Renal pelvis (tissue), 12 donors: ENCODE measurements at places on chromosomes 3 and 15. TPM values are rescaled to one million over a fixed set of nuclear protein-coding genes. Genes with fewer than 3 reads are reported as not detected.

DNA sequence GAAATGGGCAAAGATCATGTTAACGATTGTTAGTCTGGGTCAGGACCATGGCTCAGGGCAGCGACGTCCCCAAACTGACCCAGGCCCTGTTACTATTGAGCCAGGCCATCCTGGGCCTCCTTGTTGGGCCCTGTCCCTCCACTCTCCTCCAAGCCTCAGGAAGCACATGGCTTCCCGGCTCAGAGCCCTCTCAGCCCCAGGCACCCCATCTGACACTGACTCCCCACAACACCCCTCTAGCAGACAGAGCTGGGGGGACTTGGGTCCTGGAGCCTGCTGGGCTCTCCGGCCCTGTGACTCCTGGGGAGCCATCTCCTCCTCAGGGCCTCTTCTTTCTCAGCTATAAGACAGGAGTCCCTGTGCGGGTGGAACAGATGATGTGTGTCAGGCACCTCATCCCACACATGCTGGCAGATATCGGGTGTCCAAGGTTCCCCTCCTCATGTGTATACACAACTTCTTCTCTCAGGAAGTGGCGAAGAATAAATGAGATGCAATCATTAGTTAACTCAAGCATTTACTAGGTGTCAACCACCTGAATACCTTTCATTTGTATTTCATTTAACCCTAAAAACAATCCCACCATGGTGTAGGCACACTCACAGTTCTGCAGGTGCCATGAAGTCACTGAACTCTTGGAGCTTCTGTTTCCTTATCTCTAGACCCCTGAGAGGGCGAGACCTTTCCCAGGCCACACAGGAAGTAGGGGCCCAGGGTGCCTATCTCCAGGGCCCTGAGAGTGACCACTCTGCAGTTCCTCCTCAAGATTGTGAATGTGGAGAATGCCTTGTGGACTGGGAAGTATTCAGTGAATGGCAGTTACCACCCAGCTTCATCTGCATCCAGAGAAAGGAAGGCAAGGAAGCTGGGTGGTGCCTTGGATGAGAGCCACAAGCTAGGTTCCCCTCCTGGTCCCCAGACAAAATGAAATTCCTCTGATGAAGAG, 282.5 kb upstream of the TLE3 start:
- DNase-seq = no peak

GRCh38 chr15:96331945-96332636, 1.6 kb downstream of the NR2F2 start:
- peak; percentile 15 for DNase-seq

- DNase-seq = no peak
Observed at GRCh38 chr3:52891164-52891563, 6.2 kb downstream of the STIMATE start.

KNL1 gene
- 16.5 TPM for polyA plus RNA-seq

GRCh38 chr15:50190166-50190570, 8.2 kb downstream of the SLC27A2 start:
- no peak for DNase-seq

CHDH gene
- polyA plus RNA-seq = 10.6 TPM

DNA sequence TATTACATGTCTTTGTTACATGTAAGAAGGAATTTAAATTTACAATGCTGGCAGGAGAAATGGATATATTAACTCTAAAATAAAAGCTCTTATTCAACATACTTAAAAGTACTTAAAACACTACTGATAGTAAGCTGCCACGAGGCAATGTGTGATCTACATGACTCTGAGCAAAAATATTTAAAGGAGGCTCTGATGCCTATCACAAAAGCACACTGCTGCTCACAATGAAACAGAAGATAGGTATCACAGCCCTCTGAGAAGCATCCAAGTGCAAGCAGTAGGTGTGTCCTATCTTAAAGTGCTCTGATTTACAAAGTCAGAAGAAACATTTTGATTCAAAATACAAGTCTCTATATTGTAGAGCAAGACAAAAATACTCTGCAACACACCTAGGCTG, 371.2 kb upstream of the WNT5A start:
- no peak for DNase-seq

DNA sequence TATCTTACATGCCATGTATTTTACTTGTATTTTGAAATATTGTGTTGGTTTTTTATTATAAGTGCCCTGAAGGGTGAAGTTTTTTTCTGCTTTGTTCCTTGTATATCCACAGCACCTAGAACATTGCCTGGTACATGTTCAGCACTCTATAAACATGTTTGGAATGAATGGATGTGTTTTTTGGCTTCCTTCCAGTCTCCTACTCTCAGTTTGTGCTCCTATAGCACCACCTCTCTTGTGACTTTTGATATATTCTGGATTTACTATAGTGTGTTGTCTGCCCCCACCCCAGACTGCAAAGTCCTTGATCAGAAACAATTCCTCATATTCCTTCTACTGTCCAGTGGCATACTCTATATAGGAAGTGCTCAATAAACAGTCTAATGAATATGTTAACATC, 60.6 kb downstream of the PLCL2 start:
- no peak for DNase-seq

DNA sequence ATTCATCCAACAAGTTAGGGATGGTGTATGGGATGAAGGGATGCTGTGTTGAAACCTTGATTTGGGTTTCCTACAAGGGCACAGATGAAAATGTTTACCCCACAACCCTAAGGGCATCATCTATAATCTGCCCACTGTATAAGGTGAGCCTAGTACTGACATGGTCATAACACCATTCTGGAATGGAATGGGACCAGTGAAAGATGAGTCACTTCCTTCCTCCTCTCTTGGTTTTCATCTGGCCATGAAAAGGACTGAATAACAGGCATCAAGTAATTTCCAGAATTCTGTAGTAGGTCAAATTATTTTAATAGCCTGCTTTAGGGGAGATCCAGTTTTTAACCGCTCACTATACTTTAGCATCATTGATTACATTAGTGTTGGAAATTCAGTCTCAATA, 538.6 kb downstream of the NR2F2 start:
- no peak for DNase-seq

UBR1 gene
- polyA plus RNA-seq = 23.1 TPM

DNA sequence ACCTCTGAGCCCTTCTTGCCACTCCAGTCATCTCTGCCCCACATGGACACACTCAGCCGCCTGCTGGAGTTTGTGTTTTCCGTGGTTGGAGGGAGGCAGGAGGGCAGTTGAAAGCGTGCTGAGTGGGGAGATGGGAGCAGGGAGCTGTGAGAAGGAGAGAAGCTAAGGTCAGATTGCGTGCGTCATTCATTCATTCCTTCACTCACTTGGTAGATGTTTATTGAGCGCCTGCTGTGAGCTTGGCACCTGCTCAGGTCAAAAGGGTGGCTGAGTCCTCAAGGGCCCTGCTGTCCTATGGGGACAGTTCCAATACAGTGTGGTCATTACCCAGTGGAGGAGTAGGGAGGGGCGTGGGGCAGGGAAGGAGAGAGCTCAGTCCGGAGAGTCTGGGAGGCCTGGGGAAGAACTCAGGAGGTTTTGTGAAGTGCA, 23.5 kb downstream of the LIMD1 start:
- DNase-seq = no peak

DNA sequence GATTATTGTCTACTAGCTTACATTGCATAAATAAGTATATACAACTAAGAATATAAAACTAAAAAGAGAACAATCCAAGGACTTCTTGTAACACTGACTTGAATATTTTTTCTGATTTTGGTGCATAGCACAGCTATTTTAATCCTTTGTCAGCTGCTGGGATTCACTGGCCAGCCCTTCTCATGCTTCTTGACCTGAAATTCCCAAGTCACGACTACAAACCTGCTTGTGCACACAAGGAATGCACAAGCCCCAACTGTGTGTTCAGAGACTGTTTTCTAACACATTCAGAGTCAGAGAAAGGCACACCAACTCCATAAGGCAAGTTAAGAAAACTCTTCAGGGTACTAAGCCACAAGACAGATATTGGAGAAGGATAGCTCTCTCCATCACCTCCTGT, 80.9 kb downstream of the TNIK start:
- no peak for DNase-seq

DNA sequence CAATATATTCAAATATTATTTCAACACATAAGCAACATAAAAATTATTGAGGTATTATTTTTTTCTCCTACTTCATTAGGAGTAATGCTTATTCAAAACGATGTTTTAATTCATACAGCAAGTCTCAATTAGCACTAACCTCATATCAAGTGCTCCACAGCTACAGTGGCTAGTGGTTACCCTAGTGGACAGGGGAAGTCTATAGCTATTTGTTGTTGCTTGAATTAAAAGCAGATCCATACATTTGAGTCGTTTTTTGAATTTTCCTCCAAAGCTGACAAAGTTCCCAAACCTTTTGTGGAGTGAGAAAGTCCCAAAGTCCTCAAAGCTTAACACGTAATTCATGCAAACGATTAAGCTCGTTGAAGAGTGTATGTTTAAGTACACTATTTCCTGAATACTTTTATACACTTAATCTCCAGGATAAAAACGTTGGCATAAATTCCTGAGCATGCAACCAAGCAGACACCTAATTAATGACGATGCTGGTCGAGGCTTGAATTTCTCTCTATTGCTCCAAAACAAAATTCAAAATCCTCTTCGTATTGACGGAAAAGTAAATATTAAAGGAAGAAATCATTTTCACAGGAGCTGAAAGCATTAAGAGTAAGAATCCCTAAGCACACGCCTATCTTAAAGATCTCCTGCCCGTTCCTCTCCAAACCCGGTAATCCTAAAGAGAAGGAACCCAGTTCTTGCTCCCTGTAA, 985 bp downstream of the VPS13C start:
- no peak for DNase-seq

- DNase-seq = no peak
Observed at GRCh38 chr3:180335050-180335449, 266.9 kb upstream of the TTC14 start.

- no peak for DNase-seq
Observed at GRCh38 chr15:83012076-83012426, 612 bp upstream of the C15orf40 start.

DNA sequence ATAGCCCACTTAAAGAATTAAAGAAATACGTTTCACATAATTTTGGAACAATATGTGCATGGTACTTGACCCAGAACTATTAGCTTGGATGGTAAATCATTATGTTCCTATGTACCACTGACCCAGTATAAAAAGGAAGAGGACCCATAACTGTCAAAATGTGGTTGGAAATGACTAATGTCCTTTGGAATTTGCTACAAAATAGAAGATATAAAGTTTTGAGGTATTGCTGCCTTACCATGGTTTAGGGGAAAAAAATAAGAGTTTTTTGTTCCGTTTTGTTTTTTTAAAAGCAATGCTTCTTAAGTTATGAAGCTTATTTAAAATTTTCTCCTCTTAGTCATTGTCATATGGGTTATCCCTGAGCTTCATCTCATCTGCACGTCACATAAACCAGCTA, 15.8 kb upstream of the TFDP2 start:
- no peak for DNase-seq

DNA sequence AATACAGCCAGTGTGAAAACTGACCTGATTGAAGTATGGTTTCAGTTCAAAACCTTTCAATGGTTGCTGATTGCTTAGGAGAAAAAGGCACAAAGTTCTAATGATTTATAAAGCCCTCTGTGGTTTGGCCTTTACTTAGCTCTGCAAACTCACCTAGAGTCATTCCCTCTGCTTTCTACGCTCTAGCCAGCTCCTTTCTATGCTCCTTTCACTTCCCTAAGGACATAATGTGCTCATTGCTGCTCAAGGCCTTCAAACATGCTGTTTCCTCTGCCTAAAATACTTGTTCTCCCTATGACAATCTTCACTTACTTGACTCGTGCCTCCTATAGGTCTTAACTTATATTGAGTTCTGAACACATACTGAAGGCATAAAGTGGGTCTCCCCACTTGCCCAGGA, 19.0 kb downstream of the RPL39L start:
- no peak for DNase-seq

CRABP1 gene
- polyA plus RNA-seq = 44.4 TPM

DNA sequence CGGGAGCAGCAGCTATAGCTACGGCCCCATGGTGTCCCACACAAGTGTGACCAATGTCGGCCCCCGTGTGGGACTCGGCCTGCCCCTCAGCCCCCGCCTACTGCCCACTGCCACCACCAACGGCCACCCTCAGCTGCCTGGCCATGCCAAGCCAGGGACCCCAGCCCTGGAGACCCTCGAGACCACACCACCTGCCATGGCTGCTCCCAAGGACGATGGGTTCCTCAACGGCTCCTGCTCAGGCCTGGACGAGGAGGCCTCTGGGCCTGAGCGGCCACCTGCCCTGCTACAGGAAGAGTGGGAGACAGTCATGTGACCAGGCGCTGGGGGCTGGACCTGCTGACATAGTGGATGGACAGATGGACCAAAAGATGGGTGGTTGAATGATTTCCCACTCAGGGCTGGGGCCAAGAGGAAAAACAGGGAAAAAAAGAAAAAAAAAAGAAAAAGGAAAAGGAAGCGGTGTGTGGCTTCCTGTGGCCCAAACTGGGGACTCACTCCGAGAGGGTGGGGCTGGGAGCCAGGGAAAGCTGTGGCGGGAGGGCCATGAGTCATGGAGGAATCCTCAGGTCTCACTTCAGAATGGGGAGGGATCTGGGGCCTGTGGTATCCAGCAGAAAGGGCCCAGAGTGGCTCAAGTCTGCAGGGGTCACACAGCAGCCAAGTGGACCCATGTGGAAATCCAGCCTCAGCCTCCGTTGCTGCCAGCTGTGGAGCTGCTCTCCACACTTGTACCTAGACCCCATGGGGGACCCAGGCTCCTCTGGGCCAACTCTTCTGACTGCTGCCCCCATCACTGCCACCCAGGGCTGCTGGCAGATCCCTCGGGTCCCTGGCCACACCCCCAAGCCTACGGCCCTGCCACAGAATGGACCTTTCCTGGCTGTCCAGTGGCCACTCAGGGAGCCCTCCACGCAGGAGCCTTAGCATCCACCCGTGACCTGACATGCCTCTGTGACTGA, 26.1 kb downstream of the PTH1R start:
- DNase-seq = no peak

- DNase-seq = no peak
Observed at GRCh38 chr15:58083526-58083925, 18.0 kb upstream of the ALDH1A2 start.

- peak; percentile 72 for DNase-seq
Observed at GRCh38 chr15:90001062-90001682, at the start of gene ZNF710. TSS of gene ZNF710 (plus strand) at chr15:90001324. CDS start at chr15:90067138, 65,814 bp downstream.

DNA sequence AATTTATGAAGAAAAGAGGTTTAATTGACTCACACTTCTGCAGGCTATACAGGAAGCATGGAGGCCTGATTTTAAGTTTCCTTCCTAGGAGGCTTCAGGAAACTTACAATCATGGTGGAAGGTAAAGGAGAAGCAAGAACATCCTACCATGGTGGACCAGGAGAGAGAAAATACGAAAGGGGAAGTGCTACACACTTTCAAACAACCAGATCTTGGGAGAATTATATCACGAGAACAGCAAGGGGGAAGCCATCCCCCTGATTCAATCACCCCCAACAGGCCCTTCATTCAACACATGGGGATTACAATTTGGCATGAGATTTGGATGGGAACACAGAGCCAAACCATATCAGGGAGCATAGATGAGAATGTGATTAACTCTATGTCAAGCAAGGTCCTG, 121.0 kb downstream of the MTHFS start:
- no peak for DNase-seq

DNA sequence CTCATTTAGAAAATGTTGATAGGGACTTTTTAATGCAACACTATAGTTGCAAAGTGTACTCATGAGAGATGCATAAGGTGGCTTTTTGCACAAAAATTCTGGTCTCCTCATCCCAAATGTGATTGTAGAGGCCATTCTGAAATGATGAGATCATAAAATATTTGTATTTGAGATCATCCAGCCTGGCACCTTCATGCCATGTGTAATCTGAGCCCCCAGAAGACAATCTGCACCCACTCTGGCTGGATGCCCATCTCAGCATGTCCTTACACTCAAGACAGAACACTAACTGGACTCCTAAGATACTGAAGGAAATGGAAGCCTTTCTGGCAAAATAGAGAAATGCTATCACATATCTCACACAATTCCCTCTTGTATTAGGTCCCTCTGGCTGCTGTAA, 49.2 kb downstream of the SLC7A14 start:
- no peak for DNase-seq
